GM20000 (cell line): ENCODE measurements at places on chromosomes 5 and 9.

DNA sequence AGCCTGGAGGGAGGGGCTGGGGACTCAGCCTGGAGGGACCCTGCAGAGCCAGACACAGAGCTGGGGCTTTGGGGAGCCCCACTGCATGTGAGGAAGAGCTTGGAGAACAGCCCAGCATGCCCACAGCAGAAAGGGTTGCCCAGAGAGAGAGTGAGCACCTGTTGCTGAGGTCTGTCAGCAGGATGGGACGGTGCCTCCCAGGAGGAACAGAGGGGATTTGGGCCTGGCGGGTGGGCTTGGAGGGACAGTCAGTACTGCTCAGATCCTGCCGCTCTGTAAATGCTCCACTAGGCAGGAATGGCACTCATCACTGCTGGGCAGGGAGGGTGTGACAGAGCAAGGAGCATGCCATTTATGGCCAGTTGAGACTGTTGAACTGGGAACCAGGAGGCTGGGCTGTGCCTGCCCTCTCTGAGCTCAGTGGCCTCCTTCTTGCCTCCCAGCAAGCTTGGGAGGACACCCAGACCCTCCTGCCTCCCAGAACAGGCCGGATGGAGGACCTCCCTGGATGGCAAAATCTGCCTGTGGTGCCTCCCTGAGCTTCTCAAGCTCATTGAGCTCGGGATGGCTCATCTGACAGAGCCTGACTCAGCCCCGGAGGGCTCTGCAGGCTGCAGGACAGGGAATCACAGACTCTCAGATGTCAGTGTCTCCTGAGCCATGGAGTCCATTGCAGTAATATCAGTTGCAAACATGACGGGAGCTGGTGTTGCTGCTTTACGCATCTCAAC, 786 bp upstream of the HRCT1 start:
- no peak for DNase-seq

DNA sequence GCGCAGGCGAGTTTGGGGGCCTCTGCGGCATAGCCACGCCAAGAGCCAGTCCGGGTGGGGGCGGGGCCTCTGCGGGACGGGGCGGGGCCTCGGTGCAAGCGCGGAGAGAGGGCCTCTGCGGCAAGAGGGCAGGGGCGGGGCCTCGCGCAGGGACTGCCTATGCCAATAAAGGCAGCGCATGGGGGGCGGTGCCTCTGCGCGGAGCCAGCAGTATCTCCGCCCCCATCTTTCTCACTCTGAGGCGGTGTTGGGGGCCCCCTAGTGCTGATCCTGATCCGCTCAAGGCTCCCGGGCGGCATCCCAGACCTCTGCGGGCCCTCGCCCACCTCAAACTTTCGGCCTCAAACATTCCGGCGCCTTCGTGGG, 9.2 kb upstream of the GPRIN1 start:
- peak; percentile 90 for DNase-seq

- no peak for DNase-seq
Observed at GRCh38 chr5:172385707-172386106, 68.6 kb downstream of the SH3PXD2B start.

DNA sequence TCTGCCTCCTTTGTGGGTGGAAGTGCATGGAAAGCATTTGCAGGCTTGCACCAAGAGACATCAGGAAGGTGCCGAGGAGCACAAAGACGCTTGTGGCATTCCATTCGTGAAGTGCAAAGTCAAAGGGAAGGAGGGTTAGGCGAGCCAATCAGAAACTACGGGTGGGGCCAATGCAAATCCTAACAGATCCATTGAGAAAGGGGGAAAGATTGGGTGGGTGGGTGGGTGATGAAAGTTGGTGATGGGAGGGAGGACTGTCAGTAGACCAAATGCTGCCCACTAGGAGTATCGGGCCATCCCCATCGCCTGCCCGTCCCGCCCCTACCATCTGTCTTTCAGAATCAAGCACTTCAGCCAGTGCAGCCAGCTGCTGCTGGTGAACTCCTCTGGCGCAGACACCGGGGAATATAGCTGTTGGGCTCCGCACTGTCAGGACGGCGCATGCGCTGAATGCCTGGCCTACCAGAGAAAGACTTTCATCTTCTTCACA, 17.1 kb upstream of the ANXA6 start:
- no peak for DNase-seq

GRCh38 chr5:147554261-147554817, 44.5 kb upstream of the DPYSL3 start:
- DNase-seq = no peak

DNA sequence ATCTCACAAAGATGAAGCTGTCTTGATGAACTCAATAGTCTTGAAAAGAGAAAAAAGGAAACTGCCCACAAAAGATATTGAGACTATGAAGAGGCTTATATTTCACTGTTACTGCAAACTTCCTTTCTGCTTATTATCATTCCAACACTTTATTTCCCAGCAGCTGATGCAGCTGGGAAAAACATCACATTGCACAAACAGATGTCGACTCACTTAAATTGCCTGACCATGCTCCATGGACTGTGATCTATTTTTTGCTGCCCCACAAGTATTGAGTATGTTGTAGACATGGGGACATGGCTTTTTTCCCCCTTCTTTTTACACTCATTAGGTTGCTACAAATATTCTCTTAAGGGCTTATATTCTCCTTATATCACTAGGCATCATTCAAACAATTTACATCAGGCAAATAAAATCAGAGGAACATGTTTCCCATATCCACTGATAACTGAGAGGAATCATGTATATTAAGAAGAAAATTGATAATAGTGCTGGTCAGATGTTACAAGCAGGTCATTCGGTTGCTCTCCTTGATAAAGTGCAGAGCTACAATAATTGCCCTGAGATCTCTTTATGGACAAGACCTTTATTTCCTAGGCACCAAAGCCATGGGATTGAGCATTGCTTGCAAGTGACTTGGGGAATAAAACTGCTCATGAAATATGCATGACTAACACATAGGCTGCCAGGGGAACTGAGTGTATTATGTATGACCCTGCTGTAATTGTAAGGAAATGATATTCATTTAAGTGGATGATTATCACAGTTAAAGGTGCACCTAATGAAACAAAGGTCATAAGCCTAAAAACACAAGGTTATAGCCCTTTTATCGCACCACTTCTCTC, 509.9 kb downstream of the ZNF608 start:
- DNase-seq = no peak

GRCh38 chr9:30913331-30913730, 1471.1 kb upstream of the ACO1 start:
- no peak for DNase-seq

GRCh38 chr5:1182633-1183423, 18.6 kb upstream of the SLC6A19 start:
- no peak for DNase-seq

DNA sequence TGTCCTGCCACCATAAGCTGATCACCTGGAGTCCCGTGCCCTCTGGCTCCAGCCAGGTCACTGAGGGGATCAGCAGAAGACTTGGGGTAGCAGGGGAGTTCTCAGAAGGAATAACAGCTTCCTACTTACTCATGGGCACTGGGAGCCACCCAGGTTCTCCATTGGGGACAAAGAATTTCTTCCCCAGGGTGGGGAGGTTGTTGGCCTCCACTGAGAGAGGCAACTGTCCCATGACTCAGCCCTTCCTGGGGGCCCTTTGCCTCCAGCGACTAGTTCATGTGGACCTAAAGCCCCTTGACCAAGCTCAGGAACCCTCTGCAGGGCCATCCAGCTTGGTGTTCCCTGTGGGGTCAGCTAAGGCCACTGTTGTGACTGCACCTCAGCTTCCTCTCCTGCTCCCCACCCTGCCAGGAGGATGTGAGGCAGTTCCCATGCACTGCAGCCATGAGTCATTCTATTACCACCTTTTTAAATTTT, 175.0 kb downstream of the AUH start:
- DNase-seq = no peak

- no peak for DNase-seq
Observed at GRCh38 chr5:127358284-127358683, 67.7 kb downstream of the MEGF10 start.

GRCh38 chr9:68741234-68741633, 36.2 kb downstream of the PIP5K1B start:
- DNase-seq = no peak

DNA sequence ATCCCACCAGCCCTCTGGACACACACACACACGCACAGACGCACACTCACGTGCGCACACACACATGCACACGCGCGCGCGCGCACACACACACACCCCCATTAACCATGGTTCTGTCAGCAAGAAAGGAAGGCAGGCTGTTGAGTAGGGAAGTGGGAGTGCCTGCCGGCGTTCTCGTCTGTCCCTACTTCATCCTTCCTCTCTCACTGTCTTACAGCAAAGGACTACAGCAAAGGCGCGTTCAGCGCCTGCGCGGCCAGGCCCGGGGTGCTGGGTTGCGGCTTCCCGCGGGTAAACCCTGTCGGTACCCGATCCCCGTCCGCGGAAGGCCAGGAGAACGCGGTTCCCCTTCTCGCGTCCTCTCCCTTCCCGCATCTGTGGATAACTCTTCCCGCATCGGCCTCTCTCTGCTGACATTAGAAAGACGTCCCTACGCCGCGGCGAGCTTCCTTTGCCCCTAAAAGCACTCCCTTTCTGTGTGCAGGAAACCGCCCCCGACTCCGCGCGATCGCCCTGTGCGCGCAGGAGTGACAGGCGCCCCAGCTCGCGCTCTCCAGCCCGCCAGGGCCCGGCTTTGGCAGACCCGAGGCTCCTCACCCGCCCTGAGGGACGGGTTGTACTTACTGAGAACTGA, 219.2 kb downstream of the AGTPBP1 start:
- peak; percentile 44 for DNase-seq

DNA sequence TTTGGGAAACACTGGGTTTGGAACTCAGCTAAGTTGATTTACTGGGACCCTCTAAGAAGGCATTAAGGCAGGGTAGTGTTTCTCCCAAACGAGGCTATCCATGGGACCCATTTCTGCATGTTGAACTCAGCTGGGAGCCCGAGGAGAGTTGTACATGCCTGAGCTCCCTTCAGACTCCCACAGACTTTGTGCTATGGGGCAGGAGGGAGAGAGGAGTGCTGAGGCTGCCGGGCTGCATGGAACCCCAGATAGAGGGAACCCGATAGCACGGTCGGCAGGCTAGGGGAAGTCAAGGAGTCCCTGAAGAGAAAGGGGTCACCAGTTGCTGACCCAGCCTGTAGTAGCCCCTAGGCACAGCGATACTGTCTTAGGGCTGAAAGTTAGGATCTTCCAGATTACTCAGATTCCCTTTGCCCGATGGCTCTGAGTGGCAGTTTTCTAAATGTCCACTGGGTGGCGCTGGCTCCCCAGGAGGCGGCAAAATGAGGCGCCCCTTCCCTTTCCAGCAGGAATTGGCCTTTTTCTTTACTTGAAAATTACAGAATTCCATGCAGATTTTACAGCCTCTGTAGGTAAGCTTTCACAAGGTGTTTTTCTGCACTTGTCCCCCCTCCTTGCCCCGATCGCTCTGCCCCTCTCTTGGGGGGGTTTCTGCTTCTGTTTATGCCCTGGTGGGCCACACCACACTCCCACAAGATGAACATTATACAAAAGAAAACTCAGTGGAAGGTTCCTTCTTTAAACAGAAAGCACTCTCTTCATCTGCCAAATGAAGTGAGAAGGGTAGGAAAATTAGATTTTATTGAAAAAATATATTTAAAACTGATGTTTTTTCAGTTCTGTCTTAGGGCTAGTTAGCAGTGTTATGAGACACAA, 17.8 kb downstream of the NANS start:
- DNase-seq = peak; percentile 73

GRCh38 chr9:135744333-135745070, 42.5 kb downstream of the KCNT1 start:
- DNase-seq = no peak

DNA sequence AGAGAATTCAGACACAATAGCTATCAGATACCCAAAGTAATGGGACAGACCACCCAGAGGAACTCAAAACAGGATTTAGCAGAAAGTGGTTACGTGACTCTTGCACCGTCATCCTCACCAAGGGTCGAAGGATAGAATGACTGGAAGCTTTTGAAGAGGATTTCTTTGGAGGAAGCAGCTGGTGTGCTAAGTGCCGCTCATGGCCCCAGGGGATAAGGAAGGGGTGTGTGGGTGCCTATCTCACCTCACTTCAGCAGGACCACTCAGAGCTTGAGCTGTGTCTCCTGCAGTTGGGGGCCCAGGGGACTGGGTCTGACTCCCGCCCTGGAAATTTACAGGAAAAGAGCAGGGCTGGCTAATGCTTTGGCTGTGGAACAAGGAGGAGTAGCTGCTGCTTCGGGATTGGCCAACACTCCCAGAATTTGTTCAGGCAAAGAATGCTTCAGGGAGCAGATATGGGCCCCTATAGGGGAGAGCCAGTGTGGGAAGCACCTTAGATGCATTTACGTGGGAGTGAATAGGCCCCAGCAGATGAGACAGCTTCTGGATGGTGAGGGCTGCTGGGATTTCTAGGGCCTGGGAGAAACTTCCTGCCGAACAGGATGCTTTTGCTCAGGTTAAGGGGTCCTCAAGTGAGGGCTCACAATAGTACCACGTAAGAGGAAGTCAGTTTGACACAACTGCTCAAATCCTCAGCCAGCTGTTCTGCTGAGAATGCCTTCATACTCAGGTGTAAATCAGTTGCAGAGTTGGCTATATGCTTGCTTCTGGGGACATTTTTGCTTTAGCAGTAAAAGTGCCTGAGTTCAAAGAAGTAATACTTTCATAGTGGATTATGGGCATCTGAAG, 29.1 kb upstream of the TOMM5 start:
- no peak for DNase-seq
